ENCODE measurements at places on chromosomes 3 and 15. TPM values are rescaled to one million over a fixed set of nuclear protein-coding genes. Genes with fewer than 3 reads are reported as not detected.

The NEIL1 gene
- 58.7 TPM for total RNA-seq

The DLL4 gene
- 9.5 TPM for total RNA-seq

The ROBO1 gene
- 19.6 TPM for total RNA-seq

The MYEF2 gene
- total RNA-seq = 19.3 TPM

The DNAH12 gene
- 4.5 TPM for total RNA-seq

The CELF6 gene
- total RNA-seq = 1.6 TPM

The GOLGA8T gene
- not detected for total RNA-seq

The SOX2 gene
- 16.4 TPM for total RNA-seq

The TRANK1 gene
- total RNA-seq = 32.4 TPM

The SCAANT1 gene
- not detected for total RNA-seq

GRCh38 chr3:104629038-104629437 is 737.7 kb upstream of the ALCAM start:
- H3K27ac ChIP-seq = no peak overlapping the region
- no peak for DNase-seq
- H3K36me3 ChIP-seq = no peaks in the 10 kb centered on the region
- H3K27me3 ChIP-seq = no peaks in the 10 kb centered on the region
- no peak overlapping the region for H3K4me3 ChIP-seq

DNA sequence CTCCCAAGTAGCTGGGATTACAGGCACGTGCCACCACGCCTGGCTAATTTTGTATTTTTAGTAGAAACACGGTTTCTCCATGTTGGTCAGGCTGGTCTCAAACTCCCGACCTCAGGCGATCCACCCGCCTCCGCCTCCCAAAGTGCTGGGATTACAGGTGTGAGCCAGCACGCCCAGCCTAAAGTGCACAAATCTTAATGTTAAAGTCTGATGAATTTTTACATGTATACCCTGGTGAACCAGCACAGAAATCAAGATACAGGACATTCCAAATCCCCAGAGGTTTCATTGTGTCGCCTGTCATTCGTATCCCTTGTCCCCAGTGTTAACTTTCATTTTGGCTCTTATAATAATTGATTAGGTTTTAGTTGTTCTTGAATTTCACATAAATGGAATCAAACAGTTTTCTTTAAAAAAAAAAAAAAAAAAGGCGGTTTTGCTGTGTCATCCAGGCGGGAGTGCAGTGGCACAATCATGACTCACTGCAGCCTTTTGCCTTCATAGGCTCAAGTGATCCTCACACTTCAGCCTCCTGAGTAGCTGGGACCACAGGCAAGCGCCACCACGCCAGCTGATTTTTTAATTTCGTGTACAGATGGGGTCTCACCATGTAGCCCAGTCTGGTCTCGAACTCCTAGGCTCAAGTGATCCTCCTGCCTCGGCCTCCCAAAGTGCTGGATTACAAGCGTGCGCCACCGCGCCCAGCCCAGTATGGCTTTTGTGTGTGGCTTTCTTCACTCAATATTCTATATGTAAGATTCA is 1.5 kb upstream of the TM4SF19 start:
- no peak overlapping the region for H3K27ac ChIP-seq
- H3K4me3 ChIP-seq = no peak overlapping the region
- no peaks in the 10 kb centered on the region for H3K27me3 ChIP-seq
- no peaks in the 10 kb centered on the region for H3K36me3 ChIP-seq
- no peaks in the 10 kb centered on the region for H3K4me1 ChIP-seq
- DNase-seq = peak; percentile 47

DNA sequence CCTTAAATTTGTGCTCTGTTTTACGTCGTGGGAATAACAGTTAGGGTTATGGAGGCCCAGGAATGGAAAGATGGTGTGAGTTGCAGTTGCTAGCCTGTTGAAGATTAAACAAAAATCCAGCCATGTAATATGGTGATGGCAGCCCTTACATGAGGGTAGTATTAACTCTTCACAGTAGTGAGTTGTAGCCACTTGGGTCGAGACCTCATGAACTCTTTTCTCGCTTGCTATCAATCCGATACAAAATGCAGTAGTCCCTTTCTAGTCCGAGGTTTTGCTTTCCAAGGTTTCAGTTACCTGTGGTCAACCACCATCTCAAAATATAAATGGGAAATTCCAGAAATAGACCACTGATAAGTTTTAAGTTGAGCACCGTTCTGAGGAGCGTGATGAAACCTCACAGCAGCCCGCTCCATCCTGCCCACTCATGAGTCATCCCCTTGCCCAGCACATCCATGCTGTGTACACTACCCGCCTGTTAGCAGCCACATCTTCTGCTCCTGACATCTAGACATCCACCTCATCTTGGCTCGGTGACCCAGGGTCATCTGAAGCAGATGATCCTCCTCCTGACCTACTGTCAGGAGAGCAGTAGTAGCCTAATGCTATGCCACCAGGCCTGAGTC is 177.9 kb downstream of the CDIN1 start:
- no peaks in the 10 kb centered on the region for H3K27me3 ChIP-seq
- H3K27ac ChIP-seq = no peak overlapping the region
- DNase-seq = no peak
- no peaks in the 10 kb centered on the region for H3K36me3 ChIP-seq
- H3K4me3 ChIP-seq = no peak overlapping the region
- H3K4me1 ChIP-seq = no peaks in the 10 kb centered on the region

DNA sequence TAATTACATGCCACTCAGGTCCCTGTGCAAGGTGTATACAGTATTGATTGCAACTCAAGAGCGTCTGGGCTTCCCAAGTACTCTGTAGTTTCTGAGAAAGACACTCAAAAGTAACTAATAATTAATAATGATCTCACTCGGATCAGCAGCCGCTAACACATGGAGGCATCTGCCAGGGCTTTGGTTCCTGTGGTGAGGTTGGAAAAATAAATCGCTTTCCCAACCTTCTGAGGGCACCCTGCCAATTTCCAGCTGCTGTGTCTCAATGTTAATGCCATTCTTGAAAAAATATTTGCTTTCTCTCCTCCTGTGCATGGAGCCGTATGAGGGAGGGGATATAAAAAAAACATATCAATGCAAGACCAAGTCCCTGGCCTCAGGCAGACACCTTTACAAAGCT is 116.5 kb upstream of the SLC2A2 start:
- DNase-seq = no peak
- no peaks in the 10 kb centered on the region for H3K4me1 ChIP-seq
- no peak overlapping the region for H3K4me3 ChIP-seq
- peaks cover 3% of the 10 kb centered on the region for H3K36me3 ChIP-seq

GRCh38 chr15:66942649-66943390 is 122.6 kb upstream of the SMAD3 start:
- no peaks in the 10 kb centered on the region for H3K36me3 ChIP-seq
- H3K4me3 ChIP-seq = no peak overlapping the region
- peaks cover 6% of the 10 kb centered on the region for H3K4me1 ChIP-seq
- no peaks in the 10 kb centered on the region for H3K27me3 ChIP-seq

GRCh38 chr3:39344746-39345344 is 15.3 kb downstream of the CCR8 start:
- H3K4me1 ChIP-seq = no peaks in the 10 kb centered on the region
- no peaks in the 10 kb centered on the region for H3K36me3 ChIP-seq
- H3K27ac ChIP-seq = no peak overlapping the region
- no peaks in the 10 kb centered on the region for H3K27me3 ChIP-seq

- peak; percentile 14 for DNase-seq
- no peak overlapping the region for H3K27ac ChIP-seq
- no peak overlapping the region for H3K4me3 ChIP-seq
- no peaks in the 10 kb centered on the region for H3K27me3 ChIP-seq
- H3K36me3 ChIP-seq = no peaks in the 10 kb centered on the region
- no peaks in the 10 kb centered on the region for H3K4me1 ChIP-seq
Observed at GRCh38 chr3:6585360-6585759, 275.6 kb upstream of the GRM7 start.

- H3K36me3 ChIP-seq = no peaks in the 10 kb centered on the region
- no peaks in the 10 kb centered on the region for H3K27me3 ChIP-seq
- no peak overlapping the region for H3K4me3 ChIP-seq
- no peak for DNase-seq
- no peak overlapping the region for H3K27ac ChIP-seq
- H3K4me1 ChIP-seq = no peaks in the 10 kb centered on the region
Observed at GRCh38 chr3:173734895-173735294, 337.4 kb downstream of the NLGN1 start.

DNA sequence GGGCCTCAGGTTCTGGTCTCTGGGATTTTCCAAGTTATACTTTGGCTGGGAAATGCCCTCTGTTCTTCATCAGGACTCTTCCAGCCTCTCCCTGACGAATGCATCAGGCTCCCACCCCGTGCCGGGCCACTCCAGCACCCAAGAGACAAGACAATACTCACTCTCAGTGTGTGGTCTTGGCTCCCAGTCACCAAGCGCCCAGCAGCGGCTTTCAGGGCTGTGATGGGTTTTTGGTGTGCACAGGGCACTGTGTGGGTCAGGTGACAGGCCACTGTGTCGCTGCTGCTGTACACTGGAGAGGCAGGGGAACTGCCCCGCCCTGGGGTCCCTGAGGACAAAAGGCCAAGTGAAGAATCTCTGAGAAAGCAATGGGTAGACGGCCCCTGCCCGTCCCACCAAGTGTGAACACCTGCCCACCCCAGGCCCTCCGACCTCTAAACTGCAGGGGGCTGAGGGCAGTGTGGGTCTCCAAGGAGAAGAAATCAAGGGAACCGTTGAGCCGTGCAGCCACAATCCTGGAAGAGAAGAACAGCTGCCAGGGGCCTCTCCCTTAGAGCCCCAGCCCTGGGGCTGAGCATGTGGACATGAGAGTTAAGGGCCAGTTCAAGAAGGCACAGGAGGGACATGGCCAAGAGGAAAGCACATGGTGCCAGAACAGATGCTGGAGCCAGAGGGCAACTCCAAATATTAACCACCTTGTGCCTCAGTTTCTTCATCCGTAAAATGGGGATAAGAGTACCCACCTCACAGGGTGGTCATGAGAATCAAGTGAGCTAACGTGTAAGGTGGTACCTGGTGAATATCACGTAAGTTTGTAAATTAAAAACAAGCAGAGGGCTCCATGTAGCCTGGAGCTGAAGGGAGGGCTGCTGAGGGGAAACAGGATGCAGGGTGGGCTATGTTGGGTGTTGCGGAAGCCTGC is 34.1 kb downstream of the PTPN23 start:
- DNase-seq = no peak
- no peaks in the 10 kb centered on the region for H3K4me1 ChIP-seq
- H3K27me3 ChIP-seq = no peaks in the 10 kb centered on the region
- H3K27ac ChIP-seq = no peak overlapping the region
- H3K4me3 ChIP-seq = no peak overlapping the region
- H3K36me3 ChIP-seq = peaks cover 40% of the 10 kb centered on the region

DNA sequence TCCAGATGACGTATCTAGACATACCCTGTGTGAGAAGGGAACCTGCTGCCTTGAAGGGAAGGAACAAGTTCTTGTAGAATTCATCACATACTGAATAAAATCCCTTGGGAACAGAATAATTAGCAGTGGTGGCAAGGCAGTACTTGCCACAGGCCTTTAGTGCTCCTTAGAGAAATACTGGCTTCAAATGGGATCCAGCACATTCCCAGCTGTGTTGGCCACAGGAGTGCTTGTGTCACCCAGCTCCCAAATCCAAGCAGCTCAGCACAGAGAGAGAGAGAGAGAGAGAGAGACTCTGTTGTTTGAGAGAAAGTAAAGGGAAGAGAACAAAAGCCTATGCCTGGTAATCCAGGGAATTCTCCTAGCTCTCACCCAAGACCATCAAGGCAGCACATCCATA is 969.0 kb upstream of the ALCAM start:
- no peaks in the 10 kb centered on the region for H3K4me1 ChIP-seq
- H3K27ac ChIP-seq = no peak overlapping the region
- no peak overlapping the region for H3K4me3 ChIP-seq
- H3K36me3 ChIP-seq = no peaks in the 10 kb centered on the region
- no peaks in the 10 kb centered on the region for H3K27me3 ChIP-seq

GRCh38 chr3:189714991-189715961 is 84.1 kb downstream of the TP63 start:
- H3K27me3 ChIP-seq = no peaks in the 10 kb centered on the region
- H3K4me1 ChIP-seq = peaks cover 5% of the 10 kb centered on the region
- DNase-seq = no peak
- H3K27ac ChIP-seq = no peak overlapping the region
- H3K36me3 ChIP-seq = no peaks in the 10 kb centered on the region
- no peak overlapping the region for H3K4me3 ChIP-seq

- DNase-seq = no peak
- no peaks in the 10 kb centered on the region for H3K4me1 ChIP-seq
- H3K4me3 ChIP-seq = no peak overlapping the region
- no peaks in the 10 kb centered on the region for H3K27me3 ChIP-seq
- no peak overlapping the region for H3K27ac ChIP-seq
Observed at GRCh38 chr3:64892671-64893309, 205.0 kb upstream of the ADAMTS9 start.

GRCh38 chr3:71243229-71243628 is 340.3 kb downstream of the FOXP1 start:
- DNase-seq = no peak
- H3K4me1 ChIP-seq = peaks cover 18% of the 10 kb centered on the region
- no peak overlapping the region for H3K4me3 ChIP-seq
- no peak overlapping the region for H3K27ac ChIP-seq

GRCh38 chr3:168988853-168989252 is 674.7 kb downstream of the MECOM start:
- no peaks in the 10 kb centered on the region for H3K27me3 ChIP-seq
- H3K36me3 ChIP-seq = no peaks in the 10 kb centered on the region
- no peak overlapping the region for H3K4me3 ChIP-seq
- H3K27ac ChIP-seq = no peak overlapping the region
- no peak for DNase-seq

GRCh38 chr15:64148168-64148567 is 3.4 kb upstream of the SNX22 start:
- no peaks in the 10 kb centered on the region for H3K27me3 ChIP-seq
- H3K27ac ChIP-seq = no peak overlapping the region
- H3K4me1 ChIP-seq = peaks cover 34% of the 10 kb centered on the region
- H3K36me3 ChIP-seq = peaks cover 3% of the 10 kb centered on the region

GRCh38 chr3:10708216-10708893 is 107.7 kb upstream of the SLC6A11 start:
- H3K27ac ChIP-seq = no peak overlapping the region
- peaks cover 5% of the 10 kb centered on the region for H3K4me1 ChIP-seq
- DNase-seq = no peak
- no peaks in the 10 kb centered on the region for H3K36me3 ChIP-seq
- peaks cover 4% of the 10 kb centered on the region for H3K27me3 ChIP-seq

- peak overlapping the region; percentile 56 for H3K27ac ChIP-seq
- DNase-seq = no peak
- H3K36me3 ChIP-seq = no peaks in the 10 kb centered on the region
Observed at GRCh38 chr3:188178293-188178936, 24.5 kb downstream of the LPP start.

DNA sequence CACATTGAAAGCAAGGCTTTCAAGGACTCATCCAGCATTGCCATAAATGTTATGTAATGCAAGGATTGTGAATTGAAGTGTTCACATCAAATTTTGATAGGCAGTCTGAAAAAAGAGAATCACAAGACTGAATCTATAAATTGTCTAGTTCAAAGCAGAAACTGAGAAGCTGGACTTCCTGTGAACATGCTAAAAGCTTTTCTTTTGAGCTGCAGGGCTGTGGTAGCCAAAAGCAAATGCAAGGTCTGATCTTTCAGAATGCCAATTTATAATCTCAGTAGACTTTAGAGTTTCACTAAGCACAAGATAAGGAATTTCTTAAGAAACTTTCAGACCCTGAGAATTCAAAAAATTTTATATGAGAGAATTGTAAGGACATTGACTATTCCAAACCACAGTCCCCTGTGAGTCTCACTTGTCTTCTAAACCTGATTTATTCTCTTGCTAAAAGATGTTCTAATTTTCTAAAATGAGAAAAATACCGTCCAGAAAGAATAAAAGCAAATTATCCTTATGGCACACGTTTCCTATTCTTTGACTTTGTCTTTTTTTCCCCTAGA is 1700.3 kb downstream of the OTOL1 start:
- DNase-seq = no peak
- no peak overlapping the region for H3K4me3 ChIP-seq
- H3K27ac ChIP-seq = no peak overlapping the region
- no peaks in the 10 kb centered on the region for H3K36me3 ChIP-seq
- no peaks in the 10 kb centered on the region for H3K4me1 ChIP-seq

Measured in upper lobe of left lung (tissue), 6 donors.